CD4-positive, alpha-beta T cell treated with Interleukin-10 for 1 hour (primary cell): ENCODE measurements at places on chromosomes 1 and 21.
A peak's percentile ranks its signal among the peaks of the same experiment; 100 is the strongest.

DNA sequence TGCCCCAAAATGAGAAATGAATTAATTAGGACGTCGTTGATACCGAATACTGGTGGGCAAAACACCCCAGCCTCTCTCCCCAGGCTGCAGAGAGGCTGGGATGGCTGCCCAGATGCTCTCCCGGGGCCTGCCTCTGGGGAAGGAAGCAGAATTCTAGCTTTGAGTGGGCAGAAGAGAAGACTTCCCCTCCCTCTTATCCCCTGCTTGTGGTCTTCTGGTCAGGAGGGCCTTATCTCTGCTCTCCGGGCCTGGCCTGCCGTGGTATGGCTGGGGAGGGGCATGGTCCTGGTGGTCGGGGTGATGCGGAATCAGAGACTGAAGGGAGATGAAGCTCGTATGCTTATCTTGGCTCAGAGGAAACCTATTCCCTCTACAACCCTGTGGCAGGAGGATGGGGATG is 9.8 kb upstream of the CSF3R start:
- no peak for DNase-seq

GRCh38 chr1:113388621-113389358 is 1.5 kb upstream of the MAGI3 start:
- peak; percentile 3 for DNase-seq

- DNase-seq = no peak
These were observed 91.6 kb upstream of the BCAR3 start for GRCh38 chr1:93773049-93773838.

- DNase-seq = no peak
These were observed 120.9 kb downstream of the ATG4C start for GRCh38 chr1:62904856-62905225.

DNA sequence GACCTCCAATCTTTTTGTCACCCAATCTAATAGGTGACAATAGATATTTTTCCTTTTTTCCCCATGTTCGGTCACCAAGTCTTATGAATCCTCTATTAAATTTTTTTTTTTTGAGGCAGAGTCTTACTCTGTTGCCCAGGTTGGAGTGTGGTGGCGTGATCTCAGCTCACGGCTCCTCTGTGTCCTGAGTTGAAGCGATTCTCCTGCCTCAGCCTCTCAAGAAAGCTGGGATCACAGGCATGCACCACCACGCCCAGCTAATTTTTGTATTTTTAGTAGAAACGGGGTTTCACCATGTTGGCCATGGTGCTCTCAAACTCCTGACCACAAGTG is 42.5 kb upstream of the MTF1 start:
- no peak for DNase-seq

DNA sequence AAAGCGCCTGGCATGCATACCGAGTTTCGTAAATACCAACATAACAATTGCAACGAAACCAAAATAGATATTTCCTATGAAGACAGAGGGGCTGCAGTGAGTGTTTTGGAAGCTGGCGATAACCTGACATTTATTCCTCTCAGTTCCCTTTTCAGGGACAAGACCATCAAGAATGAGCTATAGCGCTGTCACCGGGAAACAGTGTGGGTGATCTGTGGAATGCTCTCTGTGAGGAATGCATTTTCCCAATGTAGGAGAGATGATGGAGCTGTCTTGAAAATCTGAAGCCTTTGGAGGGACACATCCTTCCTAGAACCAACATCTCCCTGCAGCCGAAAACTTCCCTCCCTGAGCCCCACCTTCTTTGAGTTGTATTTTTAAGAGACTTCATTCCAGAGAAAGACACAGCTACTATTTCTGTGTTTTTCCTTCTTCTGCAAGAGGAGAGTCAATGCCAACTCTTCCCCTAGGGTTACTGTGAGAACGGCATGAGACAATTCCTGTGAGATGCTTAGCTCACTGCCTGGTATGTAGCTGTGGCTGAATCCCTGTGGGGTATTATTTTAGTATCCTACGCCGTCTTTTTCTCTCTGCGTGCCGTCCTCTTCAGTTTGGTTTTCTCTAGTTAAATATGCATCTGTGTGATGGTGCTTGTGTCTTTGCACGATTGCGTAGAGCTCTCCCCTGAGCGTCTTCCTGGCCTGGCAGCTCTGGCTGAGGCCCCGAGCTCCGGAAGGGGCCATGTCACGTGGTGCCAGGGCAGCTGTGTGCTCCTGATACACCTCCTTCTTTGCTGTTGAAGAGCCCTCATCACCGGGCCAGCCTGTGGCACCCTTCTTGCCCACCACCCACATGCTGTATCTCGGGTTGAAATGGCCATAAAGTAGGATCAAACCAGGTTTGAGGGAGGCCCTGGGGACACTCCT is 45.2 kb downstream of the AJAP1 start:
- DNase-seq = no peak

DNA sequence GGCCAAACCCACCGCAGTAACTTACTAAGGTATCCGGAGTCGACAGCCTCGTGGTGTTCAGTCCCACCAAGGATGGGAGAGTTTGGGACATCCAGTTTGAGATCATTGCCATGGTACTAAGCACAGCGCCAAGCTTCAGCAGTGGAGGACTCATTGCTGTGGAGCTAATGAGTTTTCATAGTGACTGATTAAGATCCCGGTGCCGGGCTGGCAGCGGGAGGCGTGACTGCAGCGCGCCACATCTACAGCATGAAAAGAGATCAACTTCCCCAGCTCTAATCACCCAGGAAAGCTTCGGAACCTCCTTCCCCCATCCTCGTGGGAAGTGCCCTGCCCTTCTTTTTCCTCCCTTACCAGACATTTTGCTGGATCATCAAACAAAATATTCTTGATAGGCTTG is 149.9 kb downstream of the OLFM3 start:
- DNase-seq = no peak

DNA sequence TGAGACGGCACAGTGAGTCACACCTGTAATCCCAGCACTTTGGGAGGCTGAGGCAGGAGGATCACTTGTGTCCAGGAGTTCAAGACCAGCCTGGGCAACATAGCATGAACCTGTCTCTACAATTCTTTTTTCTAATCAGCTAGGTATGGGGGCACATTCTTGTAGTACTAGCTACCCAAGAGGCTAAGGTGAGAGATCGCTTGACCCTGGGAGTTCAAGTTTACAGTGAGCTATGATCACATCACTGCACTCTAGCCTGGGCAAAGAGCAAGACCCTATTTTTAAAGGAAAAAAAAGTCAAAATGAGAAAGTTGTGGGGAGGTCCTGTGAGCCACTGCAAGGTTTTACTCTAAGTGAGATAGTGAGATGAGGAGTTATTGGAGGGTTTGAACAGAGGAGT is 34.8 kb upstream of the AHCTF1 start:
- no peak for DNase-seq
